Activated CD4-positive, alpha-beta T cell treated with anti-CD3 and anti-CD28 coated beads, Interleukin-2, amount 50 U/mL, for 24 hours (primary cell): ENCODE measurements at places on chromosomes 2 and 18.

DNA sequence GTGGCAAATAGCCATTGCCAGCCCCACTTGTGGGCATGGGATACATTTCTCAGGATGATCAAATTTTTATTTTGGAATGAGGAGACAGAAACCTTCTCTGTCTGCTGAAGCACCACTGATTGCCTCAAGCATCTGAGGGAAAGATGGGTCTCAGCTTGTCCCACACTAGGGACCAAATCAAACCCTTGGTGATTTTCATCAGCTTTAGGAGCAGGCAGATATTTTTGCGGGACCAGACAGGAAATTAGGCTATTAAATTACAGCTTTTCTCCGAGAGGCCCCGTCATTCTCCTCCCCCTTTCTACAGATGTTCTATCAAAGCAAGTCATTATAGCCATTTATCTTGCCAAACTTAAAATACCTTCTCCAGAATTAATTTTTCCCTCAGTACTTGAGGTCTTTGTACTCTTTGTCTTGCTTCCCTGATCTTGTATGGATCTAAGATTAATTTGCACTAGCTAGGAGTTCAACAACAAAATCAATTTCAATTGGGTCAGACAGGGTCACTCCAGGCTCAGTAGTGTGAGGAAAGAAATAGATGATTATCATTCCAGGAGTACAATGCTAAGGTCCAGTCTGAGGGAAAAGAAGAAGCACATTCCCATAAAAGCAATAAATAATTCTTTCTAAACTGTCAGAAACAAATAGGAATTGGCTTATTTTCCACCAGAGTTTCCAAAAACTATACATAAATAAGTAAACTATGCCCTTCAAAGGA, 818.1 kb upstream of the SOX11 start:
- no peak for DNase-seq

GRCh38 chr2:239013678-239013976, 165.7 kb downstream of the TWIST2 start:
- DNase-seq = no peak

DNA sequence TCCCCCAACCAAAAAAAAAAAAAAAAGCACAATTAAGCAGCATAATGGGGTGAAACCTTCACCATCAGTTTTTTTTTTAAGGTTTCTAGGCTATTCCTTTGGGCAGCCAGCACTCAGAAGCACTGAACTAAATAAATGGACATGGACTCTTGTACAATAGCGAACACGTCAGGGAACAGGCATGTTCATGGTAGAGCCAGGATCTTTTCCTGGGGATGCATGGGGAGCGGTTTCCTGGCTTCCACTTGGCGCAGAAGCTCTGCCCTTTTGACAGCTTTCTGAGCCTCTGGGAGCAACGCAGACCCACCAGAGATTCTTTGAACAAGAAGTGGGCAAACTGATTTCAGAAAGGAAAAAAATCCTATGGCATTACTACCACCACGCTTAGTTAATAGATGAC, 35.0 kb downstream of the ALPK2 start:
- DNase-seq = no peak

- no peak for DNase-seq
Measured at GRCh38 chr2:234593636-234594035, 96.8 kb upstream of the ARL4C start.

GRCh38 chr18:55163550-55163949, 204.3 kb upstream of the CCDC68 start:
- DNase-seq = no peak

DNA sequence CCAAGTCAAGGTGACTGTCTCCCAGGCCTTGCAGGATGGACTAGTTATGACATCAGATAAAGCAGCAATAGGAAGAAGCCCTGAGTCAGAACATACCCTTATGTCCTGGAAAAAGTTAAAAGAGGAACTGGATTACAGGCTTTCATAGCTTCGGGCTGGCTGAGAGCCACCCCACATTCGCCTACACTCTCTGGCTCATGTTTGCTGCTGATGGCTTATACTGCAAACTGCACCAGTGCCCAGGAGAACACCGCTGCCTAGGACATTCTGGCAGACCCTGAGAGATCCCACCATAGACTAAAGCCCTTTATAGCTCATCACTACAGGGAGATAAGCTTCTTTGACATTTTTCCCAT, 20.3 kb downstream of the SLC8A1 start:
- no peak for DNase-seq

GRCh38 chr2:134505446-134505845, 213.4 kb downstream of the TMEM163 start:
- DNase-seq = no peak

- no peak for DNase-seq
Measured at GRCh38 chr2:219079417-219079816, 18.7 kb upstream of the IHH start.

GRCh38 chr2:224263571-224264043, 138.3 kb downstream of the FAM124B start:
- DNase-seq = no peak

DNA sequence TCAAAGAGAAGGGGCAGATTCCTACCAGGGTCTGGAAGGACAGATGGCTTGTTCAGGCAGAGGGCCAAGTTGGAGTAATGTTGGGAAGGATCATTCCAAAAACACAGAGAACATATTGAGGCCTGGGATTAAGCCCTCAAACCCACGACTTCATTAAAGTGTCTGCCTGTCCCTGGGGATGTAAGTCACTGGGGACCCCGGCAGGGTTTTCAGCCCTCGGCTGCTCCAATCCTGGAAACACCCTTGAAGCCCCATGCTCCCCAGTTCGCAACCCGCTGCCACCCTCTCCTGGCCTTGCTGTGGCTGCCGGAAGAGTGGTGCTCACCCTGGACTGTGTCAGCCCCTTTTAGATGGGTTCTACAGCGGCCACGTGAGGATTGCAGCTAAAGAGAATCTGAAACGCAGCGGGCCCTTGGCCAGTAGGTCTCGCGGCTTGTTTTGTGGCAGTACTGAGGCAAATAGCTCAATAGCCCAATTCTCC, 79.9 kb downstream of the EPAS1 start:
- DNase-seq = no peak
